Pericardium fibroblast (primary cell): ENCODE measurements at places on chromosomes 6 and 20. TPM values are rescaled to one million over a fixed set of nuclear protein-coding genes. Genes with fewer than 3 reads are reported as not detected.

The TMEM170B gene
- total RNA-seq = 0.26 and 0.47 TPM in 2 replicates

The CLIC5 gene
- total RNA-seq = under 0.01 and 0.12 TPM in 2 replicates

The HDAC2 gene
- 30.3 and 46.8 TPM in 2 replicates for total RNA-seq

The ZBTB12 gene
- 2.6 and 4.9 TPM in 2 replicates for total RNA-seq

The HUS1B gene
- 0.09 TPM in 1 of 2 replicates, not detected in the other for total RNA-seq

The CHD6 gene
- 12.4 and 15.9 TPM in 2 replicates for total RNA-seq

The SLC26A8 gene
- not detected in 2 replicates for total RNA-seq

The TGM3 gene
- under 0.01 TPM in 1 of 2 replicates, not detected in the other for total RNA-seq

The CAPN11 gene
- total RNA-seq = 0.35 TPM in 1 of 2 replicates, not detected in the other

The SLC13A3 gene
- 1.5 and 6.9 TPM in 2 replicates for total RNA-seq

The PRDM13 gene
- not detected in 2 replicates for total RNA-seq

The NR2E1 gene
- not detected in 2 replicates for total RNA-seq

The ECT2L gene
- total RNA-seq = not detected in 2 replicates

The SGK2 gene
- not detected in 2 replicates for total RNA-seq

The ULBP3 gene
- total RNA-seq = 6.9 and 7.1 TPM in 2 replicates

The LRRC73 gene
- 0.35 and 1.5 TPM in 2 replicates for total RNA-seq

The LY6G6C gene
- not detected in 2 replicates for total RNA-seq

The STMND1 gene
- total RNA-seq = not detected in 2 replicates

The FOXF2 gene
- total RNA-seq = 0.82 and 4.5 TPM in 2 replicates
